Aorta (tissue), 5 donors: ENCODE measurements at places on chromosomes 2 and 18. TPM values are rescaled to one million over a fixed set of nuclear protein-coding genes. Genes with fewer than 3 reads are reported as not detected.

Gene PCBP1
- total RNA-seq: 263 TPM

Gene KLHL29
- total RNA-seq: 13.4 TPM

GRCh38 chr2:226515344-226516055, 284.1 kb downstream of the IRS1 start:
- H3K27ac ChIP-seq: no peak overlapping the region
- no peaks in the 10 kb centered on the region for H3K27me3 ChIP-seq
- H3K4me3 ChIP-seq: no peak overlapping the region
- H3K36me3 ChIP-seq: no peaks in the 10 kb centered on the region
- DNase-seq: no peak
- no peaks in the 10 kb centered on the region for H3K4me1 ChIP-seq

DNA sequence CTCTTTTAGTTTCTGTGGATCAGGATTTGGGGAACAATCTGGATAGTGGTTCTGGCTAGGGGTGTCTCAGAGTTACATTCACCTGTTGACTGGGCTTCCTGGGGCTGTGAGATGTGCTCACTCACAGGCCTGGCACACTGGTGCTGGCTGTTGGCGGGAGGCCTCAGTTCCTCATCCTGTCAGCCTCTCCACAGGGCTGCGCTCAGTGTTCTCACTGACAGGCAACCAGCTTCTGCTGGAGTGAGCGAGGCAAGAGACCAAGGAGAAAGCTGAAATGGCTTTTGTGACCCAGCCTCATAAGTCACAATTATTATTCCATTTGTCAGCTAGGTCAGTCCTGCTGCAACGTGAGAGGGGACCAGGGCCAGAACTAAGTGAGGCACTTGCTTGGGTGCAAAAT, 180.6 kb upstream of the GLI2 start:
- no peak for DNase-seq
- no peak overlapping the region for H3K4me3 ChIP-seq
- H3K27me3 ChIP-seq: no peaks in the 10 kb centered on the region
- no peak overlapping the region for H3K27ac ChIP-seq
- no peaks in the 10 kb centered on the region for H3K4me1 ChIP-seq
- no peaks in the 10 kb centered on the region for H3K36me3 ChIP-seq

- DNase-seq: no peak
- no peak overlapping the region for H3K27ac ChIP-seq
- no peaks in the 10 kb centered on the region for H3K36me3 ChIP-seq
- H3K4me1 ChIP-seq: no peaks in the 10 kb centered on the region
These were observed 74.8 kb upstream of the SOX11 start for GRCh38 chr2:5617358-5617757.

DNA sequence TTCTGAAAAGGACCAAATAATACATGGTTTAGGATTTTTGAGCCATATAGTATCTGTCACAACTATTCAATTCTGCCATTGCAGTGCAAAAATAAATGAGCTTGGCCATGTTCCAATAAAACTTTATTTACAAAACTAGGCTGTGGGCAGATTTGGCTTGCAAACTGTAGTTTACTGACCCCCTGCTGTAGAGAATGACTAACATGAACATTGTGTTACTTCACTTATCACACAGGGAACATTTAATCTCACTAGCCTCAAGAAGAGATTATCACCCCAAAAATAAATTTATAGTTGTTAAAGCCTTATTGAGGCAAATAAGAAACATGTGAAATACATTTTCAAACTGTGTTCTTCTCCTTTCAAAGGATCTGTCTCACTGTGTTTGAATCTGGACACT, 766.2 kb downstream of the MBD2 start:
- H3K27me3 ChIP-seq: no peaks in the 10 kb centered on the region
- DNase-seq: no peak
- H3K27ac ChIP-seq: no peak overlapping the region
- H3K4me3 ChIP-seq: no peak overlapping the region
